AG04449 (cell line): ENCODE measurements at places on chromosomes 7 and 10.

DNA sequence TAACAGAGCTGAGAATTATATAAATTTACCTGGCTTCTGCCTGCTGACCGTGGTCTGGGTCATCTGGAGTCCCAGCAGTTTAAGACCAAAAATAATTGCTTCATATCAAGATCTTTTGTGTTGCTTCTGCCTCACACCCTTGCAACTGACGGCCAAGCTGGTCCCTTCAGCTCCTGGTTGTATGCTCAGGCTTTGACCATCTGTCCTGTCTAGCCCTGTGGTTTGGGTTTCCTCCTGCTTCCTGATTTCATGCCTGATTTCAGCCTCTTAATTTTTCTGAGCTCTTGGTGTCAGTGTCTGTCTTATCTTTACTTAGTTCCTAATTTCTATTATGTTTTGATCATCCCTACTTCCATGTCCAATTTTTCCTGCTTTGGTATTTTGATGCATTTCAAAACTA is 87.9 kb upstream of the PLXDC2 start:
- DNase-seq: no peak

GRCh38 chr10:32105782-32106382 is 49.7 kb upstream of the KIF5B start:
- no peak for DNase-seq

- no peak for DNase-seq
Observed at GRCh38 chr10:100566561-100566960, 30.8 kb downstream of the HIF1AN start.

DNA sequence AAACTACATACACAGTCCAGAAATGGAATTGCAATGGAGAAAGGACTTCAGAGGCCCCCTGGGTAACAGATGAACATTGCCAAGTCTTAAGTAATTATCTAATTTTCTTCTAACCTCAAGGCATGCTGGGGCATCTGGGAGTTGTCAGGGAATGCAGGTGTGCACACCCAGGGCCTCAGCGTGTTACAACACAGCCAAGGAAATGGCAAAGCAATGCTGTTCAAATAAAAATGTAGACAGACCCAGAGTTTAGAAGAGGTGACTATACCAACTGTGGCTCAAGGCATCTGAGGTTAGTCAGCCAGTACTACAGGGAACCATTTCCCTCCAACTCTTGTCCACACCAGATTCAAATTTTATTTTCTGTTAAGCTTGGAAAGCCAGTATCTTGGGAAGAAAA is 73.6 kb downstream of the CCDC3 start:
- DNase-seq: no peak

- DNase-seq: no peak
Observed at GRCh38 chr10:12353399-12354242, 4.3 kb downstream of the CAMK1D start.

- DNase-seq: no peak
Observed at GRCh38 chr10:89706011-89706410, 4.6 kb downstream of the KIF20B start.

GRCh38 chr10:990808-991207 is 2.6 kb downstream of the GTPBP4 start:
- no peak for DNase-seq

GRCh38 chr10:48279081-48279751 is 4.7 kb upstream of the FRMPD2 start:
- no peak for DNase-seq

GRCh38 chr10:89916468-89917215 is 215.3 kb downstream of the KIF20B start:
- DNase-seq: no peak

- no peak for DNase-seq
Observed at GRCh38 chr10:60385399-60385738, 4.3 kb downstream of the ANK3 start.

DNA sequence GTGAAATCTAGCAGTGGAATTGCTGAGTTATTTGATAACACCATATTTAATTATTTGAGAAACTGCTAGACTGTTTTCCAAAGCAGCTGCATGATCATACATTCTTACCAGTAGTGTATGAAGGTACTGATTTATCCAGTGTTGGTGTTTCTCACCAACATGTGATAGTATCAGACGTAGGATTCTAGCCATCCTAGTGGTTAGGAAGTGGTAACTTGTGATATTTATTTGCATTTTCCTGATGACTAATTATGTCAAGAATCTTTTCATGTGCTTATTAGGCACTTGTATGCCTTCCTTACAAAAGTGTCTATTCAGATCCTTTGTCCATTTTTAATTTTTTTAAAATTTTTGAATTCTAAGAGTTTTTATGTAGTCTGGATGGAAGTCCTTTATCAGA is 54.2 kb upstream of the PLXDC2 start:
- DNase-seq: no peak

DNA sequence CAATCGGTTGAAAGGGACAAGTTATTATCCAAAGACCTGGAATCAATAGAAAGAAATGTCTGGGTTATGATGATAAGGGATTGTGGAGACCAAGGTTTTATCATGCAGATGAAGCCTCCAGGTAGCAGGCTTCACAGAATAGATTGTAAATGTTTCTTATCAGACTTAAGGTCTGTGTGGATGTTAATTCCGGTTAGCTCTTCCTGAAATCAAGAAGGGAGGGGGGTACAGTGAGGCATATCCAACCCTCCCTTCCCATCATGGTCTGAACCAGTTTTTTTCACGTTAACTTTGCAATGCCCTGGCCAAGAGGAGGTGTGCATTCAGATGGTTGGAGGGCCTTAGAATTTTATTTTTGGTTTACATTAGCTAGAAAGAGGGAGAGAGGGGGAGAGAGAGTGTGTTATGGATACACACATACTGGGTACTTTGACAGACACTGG is 9.8 kb upstream of the LRRC61 start:
- no peak for DNase-seq

DNA sequence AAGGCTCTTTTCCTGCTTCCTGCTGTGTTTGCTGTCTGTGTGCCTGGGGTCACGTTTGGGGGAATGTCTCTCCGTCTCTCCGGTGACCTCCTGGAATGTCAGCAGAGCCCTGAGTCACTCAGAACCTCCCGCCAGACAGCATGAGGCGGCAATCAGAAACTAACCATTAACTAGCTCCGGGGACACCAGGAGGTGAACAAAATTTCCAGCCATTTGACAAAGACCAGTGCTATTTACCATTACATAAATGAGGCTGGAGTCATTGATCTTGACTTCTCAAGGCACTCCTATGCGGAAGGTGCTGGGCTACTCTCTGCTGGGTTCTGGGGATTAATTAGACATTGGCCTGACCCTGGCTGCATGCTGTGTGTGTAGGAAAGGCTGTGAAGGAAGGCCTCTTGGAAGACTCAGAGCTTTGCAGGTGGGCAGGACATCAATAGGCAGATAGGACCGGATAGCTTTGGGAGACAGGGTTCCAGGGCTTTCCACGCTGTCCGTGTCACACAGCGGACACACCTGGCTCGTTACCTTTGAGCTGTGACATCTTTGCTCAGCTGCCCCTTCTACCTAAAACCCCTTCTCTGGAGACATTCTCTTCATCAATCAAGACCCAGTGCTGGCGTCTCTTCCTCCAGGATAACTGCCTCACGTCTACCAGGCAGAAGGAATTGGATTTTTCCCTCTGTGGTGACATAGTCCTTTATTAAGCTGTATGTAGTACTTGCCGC is 77.0 kb downstream of the PFKFB3 start:
- DNase-seq: no peak

GRCh38 chr7:114533131-114533530 is 118.5 kb downstream of the FOXP2 start:
- DNase-seq: no peak

DNA sequence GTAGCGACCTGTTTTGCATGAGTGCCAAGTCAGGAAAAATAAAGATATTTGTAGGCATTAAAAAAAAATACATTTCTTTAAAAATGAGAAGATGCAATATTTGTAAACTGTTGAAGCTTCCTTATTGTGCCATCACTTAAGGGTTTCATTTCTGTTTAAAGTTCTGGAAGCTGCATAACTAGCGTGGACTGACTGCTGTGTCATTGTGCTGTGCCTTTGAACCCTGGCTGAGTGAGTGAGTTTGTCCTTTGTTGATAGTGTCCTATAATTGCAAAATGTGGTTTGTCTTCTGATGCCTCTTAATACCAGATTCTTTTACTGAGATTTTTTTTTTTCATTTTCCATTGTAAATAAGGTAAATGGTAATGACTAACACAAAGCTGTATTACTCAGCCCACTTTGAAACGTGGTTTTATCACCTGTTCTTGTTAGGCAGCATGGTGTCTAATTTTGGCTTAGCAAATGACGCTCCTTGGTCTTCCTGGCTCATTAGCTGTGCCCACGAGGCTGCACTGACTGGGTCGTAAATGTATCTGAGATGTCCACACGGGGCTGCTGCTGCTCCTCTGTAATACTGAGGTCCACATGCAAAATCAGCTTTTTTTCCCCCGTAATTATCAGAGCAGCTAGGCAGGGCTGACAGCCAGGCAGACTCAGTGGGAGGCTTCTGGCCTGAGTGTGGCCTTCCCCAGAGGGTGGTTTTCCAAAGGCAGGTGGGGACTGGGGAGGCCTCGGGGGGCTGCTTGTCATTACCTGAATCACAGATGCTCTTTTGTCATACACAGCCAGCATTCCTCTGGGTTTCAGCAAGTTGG is 14.8 kb downstream of the ZSCAN25 start:
- DNase-seq: no peak
